ENCODE measurements at places on chromosomes 16 and 17. TPM values are rescaled to one million over a fixed set of nuclear protein-coding genes. Genes with fewer than 3 reads are reported as not detected.

ABCC6 gene
- total RNA-seq, result 1.6 TPM

TBC1D3E gene
- not detected for total RNA-seq

ZFHX3 gene
- total RNA-seq, result 8.0 TPM

DNA sequence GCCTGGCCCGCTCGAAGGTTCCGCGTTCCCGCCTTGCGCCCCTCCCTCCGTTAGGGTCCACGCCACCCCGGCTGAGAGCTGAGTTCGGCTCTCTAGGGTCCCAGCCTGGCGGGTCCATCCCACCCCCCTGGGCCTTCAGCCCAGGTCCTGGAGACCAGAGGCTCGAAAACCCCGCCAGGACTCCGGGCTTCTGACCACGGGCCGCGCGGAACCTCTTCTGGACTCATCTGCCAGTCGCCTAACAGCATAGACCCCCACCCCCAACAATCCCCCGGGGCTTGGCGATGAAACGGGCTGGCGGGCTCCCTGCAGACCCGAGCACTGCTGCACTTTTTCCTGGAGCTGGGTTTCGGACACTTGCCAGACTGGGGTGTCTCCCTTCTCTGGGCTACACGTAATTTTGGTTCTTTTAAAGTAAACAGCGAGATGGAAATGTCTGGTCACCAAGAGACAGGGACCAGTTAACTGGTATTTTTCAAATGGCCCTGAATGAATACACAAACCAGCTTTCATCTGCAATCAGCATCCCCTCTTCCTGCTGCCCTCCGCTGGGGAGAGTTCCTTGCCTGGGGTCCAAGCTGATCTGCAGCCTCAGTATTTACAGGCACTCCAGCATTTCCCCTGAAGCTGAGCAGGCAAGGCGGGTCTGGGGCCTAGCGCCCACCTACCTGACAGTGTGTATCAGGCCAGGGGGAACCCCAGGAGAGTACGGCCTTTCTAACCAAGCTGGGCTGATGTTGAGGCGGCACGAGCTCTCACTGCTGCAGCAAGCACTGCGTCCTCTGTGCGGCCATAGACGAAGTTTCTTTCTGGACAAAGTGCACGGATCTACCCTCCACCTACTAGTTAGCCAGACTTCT, 639 bp upstream of the TRIM65 start:
- DNase-seq, result peak; percentile 50

DNA sequence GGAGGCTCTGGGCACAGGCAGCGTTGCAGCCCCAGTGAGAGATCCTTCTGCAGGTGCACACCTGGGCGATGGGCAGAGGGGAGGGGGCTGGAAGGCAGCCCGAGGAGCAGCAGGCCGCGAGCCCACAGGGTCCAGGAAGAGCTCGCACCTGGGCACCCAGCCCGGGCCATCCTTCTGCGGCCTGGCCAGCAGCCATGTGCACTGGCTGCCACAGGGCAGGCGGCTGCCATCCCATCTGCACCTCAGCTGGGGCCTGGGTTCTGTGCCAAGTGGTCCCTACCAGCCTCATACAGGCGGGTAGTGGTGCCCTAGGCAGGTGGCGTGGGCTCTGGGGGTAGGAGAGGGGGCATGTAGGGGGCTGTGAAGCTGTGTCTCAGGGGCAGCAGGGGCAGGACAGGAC, 197.2 kb downstream of the RBFOX3 start:
- DNase-seq, result no peak

GRCh38 chr17:10879190-10879836, 41.4 kb upstream of the PIRT start:
- DNase-seq, result no peak

DNA sequence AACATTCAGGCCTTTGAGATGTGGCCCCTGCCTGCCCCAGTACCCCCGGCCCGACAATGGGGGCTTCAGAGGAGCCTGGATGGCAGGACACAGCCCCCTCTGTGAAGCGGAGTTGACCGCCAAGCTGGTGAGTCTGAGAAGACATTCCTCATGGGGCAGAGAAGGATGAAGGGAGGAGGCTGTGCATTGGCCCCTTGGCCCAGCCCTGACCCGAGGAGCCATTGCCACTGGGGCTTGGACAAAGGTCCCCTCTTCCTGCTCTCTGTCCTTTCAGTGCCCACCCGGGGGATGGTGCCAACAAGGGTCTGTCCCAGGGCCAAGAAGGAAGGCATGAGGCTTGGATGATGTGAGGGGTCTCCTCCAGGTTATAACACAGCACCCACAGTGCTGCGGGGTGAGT, 30.9 kb upstream of the PHB1 start:
- DNase-seq, result no peak

- no peak for DNase-seq
These were observed 62.9 kb downstream of the SMURF2 start for GRCh38 chr17:64599187-64599676.

Data from heart left ventricle (tissue), 16 donors.